ENCODE measurements at places on chromosomes 4 and X.

GRCh38 chrX:118855681-118856310, 32.2 kb downstream of the ZCCHC12 start:
- DNase-seq: no peak

DNA sequence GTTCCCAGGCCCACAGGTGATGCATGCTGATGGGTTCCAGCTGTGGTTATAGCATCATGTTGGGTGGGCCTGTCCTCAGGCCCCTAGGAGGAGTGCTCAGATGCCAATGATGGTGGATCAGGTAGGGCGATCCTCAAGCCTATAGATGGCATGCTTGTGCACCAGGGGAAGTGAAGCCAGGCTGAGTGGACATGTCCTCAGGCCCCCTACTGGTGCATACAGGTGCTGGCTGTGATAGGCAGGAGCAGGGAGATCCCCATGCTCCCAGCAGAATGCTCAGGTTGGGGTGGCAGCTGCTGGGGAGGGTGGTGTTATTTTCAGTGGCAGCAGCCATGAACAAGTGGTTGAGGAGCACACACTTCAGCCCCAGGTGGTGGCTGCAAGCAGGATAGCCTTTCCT, 96.0 kb downstream of the SMARCA1 start:
- DNase-seq: no peak

DNA sequence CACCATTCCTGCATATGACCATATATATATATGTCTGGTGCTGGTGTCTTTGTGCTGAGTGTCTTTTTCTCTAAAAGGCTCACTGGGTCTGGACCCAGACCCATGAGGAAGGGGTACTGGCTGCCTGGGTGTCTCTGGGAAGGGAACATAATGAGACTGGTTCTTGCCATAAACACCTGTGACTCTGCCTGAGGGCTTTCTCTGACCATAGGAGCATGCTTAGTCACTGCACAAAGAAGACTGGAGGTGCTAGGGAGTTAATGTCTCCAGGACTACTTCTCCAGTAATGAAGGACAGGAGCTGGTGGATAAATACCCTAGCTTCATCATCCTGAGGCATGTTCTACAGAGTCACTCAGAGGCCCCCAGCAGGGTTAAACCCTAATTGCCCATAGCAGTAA, 47.1 kb upstream of the CASK start:
- no peak for DNase-seq

- no peak for DNase-seq
These were observed 60.0 kb downstream of the HS3ST1 start for GRCh38 chr4:11368701-11369115.

DNA sequence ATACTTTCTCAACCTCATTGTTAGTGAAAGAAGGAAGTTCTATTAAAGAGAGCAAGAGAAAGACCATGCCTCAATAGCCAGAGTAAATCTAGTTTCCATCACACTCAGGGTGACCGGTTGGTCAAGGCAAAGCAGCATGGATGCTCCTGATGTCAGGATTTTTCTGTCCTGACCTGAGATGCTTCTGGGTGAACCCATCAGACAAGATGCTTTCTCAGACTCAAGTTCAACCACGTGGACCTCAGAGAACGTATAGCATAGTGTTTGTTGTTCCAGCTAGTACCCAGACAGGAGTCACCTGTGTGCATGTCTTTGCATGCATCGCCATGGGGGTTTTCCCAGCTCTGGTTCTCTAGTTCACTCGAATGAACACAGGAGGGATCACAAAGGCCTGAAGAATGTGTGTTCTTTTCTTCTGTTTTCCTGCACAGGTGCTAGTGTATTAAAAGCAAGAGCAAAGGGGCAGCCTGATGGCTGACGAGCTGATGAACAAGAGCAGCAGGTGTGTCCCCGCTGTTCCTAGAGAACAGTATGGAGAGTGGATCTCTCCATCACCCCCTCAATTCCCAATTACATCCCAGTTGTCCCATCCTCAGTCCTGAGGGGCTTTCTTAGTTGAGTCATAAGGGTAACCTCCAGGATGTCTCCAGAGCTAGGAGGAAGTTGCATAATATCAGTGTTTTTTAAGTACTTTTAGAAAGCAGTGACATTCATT, 110.5 kb upstream of the ENPP6 start:
- no peak for DNase-seq

DNA sequence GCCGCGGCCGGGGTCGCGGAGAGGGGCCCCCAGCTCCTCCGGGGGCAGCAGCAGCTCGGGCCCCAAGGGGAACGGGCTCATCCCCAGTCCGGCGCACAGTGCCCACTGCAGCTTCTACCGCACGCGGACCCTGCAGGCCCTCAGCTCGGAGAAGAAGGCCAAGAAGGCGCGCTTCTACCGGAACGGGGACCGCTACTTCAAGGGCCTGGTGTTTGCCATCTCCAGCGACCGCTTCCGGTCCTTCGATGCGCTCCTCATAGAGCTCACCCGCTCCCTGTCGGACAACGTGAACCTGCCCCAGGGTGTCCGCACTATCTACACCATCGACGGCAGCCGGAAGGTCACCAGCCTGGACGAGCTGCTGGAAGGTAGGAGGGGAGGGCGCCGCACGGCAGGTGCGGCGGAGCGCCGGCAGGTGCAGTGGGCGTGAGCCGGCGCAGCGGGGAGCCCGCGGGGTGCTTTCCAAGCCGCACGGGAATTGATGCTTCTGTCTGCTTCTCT, 886 bp downstream of the DCLK2 start:
- DNase-seq: peak; percentile 37

- DNase-seq: no peak
These were observed 75.4 kb downstream of the MBNL3 start for GRCh38 chrX:132413459-132413858.

GRCh38 chr4:150582146-150582872, at the start of gene MAB21L2:
MAB21L2 (plus strand) TSS chr4:150582151; CDS start chr4:150583030, 879 bp downstream.
- peak; percentile 30 for DNase-seq

Data from dermis blood vessel endothelial cell (primary cell).